ENCODE measurements at places on chromosomes 7 and 10. TPM values are rescaled to one million over a fixed set of nuclear protein-coding genes. Genes with fewer than 3 reads are reported as not detected.

Gene MSS51
- total RNA-seq: 6.5 TPM

Gene LIMK1
- total RNA-seq: 15.2 TPM

Gene FAM237B
- total RNA-seq: not detected

Gene ZP3
- 0.45 TPM for total RNA-seq

Gene SCRN1
- 96.3 TPM for total RNA-seq

Gene TRIM50
- not detected for total RNA-seq

Gene CCDC172
- total RNA-seq: not detected

Gene H2BK1
- not detected for total RNA-seq

Gene CTBP2
- 57.7 TPM for total RNA-seq

Gene CALCR
- 0.45 TPM for total RNA-seq

Gene PTPRZ1
- total RNA-seq: 180 TPM

Gene TBXAS1
- 3.8 TPM for total RNA-seq

Gene TRRAP
- total RNA-seq: 46.9 TPM

Gene LIPN
- total RNA-seq: not detected
